ENCODE measurements at places on chromosomes 12 and 14.

DNA sequence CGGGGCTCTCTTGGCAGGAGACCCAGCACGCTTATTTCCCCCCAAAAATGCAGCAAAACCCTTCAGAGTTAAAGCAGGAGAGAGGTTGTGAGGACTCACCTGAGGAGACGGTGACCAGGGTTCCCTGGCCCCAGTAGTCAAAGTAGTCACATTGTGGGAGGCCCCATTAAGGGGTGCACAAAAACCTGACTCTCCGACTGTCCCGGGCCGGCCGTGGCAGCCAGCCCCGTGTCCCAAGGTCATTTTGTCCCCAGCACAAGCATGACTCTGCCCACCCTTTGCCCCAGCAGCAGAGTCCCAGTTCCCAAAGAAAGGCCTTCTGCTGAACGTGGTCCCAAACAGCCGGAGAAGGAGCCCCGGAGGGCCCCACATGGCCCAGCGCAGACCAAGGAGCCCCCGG, 337.7 kb downstream of the TMEM121 start:
- DNase-seq: peak; percentile 1

DNA sequence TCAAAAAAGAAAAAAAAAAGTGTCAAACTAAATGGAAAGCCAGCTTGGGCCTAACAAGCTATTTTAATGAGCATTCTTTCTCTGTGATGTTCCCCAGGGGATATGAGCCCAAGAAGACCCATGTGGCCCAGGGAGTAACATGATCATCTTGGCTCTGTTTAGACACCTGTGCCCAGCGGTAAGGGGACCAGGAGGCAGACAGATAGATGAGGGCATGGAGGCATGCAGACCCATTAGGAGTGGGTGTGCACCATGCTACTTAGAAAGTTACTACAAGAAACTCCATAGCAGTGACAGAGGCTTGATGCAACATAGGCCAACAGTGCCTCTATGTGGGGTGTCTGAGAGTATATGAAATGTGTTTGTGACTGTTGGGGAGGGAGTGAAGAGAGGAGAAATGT, 3.1 kb upstream of the CREBL2 start:
- DNase-seq: peak; percentile 63

GRCh38 chr12:6185961-6186827, 14.0 kb upstream of the CD9 start:
- DNase-seq: no peak

DNA sequence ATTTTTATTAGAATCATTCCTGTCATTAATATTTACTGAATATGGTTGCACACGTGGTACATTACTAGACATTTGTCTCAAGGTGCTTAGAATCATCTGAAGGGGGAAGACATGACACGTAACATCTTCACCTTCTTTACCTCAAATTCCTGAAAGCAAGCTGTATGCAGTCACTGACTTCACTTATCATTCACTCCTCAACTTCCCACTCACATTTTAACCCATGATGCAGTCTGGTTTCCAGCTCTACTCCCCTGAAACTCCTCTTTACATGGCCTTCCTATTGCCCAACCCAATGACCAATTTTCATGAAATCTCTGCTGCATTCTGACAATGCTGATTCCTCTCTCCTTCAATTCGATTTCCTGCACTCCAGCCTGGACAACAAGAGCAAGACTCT, 5.8 kb upstream of the PSMC6 start:
- peak; percentile 25 for DNase-seq

DNA sequence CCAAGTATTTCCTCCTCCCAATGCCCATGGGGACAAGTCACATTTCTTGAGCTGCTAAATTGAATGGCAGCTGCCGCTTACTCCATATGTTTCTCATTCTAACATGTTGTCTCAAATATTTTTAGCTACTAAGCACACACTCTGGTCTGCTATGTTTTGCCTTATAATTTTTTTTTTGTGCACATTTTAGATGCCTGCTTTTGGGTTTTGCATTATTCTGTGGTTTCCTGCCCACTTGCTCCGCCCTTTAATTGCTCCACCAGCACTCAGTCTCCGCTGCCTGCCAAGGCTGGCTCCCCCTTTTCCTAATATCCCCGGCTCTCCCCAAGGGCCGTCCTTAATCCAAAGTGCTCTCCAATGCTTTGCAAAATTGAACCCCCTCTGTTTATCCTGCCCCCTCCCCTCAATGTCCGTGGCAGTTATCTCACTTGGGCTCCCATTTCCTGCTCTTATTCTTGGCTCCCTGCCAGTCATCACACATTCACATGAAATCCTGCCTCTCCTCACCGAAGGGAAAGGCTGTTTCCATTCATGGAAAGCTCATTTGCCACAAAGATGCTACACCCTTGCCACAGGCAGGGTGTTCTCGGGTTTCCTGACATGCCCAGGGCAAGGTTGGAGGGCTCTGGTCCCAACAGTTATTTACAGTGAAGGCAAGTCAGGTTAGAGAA, 79.4 kb downstream of the C12orf75 start:
- no peak for DNase-seq

- DNase-seq: no peak
Measured at GRCh38 chr12:118986050-118986449, 4.7 kb downstream of the SRRM4 start.

- no peak for DNase-seq
Measured at GRCh38 chr14:97776890-97777558, 979.8 kb downstream of the VRK1 start.

DNA sequence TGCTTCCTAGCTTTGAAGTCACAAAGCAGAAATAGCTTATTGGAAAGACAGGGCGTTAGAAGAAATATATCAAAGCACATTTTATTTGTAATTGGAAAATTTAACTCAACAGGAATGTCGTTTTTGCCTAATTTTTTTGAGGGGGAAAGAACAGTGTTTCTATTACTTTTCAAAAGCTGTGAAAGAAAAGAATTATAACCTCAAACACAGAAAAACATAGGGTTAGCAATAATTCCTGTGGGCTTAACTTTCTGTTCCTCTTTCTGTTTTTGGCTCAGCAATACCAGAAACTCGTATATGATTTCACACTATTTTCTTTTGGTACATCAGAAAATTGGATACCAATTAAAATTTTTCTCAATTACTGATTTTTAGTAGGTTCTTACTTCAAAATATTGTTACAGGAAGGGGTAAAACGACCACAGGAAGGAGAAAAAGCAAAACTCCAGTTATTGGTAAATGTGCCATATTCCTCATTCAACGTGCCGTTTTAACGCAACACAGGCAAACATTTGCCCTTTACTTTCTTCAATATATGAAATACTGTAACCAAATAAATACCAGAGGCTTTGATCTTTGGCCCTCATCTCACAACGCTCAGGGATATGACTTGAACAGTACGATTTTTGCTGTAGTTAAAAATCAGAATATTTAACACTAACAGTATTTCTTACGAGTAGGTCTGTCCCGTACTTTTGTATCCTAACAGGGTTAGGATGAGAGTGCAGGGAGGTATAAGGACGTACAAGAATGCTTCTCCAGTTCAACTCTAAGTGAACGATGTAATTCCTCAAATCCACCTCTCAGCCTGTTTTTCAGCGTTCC, 1.3 kb upstream of the RNU6-7 start:
- peak; percentile 43 for DNase-seq

DNA sequence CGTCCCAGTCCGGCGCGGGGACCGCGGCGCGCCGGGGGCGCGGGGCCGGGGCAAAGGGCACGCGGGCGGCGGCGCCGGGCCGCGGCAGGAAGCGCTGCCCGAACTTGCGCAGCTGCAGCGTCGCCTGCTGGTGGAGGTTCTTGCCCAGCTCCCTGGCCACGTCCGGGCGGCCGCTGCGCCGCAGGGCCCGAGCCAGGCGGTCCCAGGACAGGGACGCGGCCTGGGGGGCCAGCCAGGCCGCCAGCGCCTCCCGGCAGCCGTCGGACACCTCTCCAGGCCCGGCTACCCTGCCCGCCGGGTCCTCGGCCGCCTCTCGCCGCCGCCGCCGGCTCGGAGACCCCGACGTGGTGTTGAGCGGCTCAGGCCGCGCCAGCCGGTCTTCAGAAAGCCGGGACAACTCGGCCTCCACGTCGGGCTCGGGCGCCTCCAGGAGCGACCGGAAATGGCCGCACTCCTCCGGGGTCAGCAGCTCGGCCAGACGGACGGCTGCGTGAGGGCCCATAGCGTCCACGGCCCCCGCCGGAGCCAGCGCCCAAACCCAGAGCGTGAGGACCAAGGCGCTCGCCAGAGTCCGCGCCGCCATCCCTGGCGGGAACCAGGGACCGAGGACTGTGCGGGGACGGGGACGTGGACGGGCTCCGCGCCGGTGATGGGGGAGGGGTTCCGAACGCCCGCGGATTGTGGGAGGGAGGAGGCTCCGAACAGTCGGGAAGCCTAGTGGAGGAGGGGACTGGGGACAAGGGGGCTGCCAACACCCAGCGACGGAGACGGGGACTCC, 34.0 kb downstream of the FIGNL2 start:
- DNase-seq: peak; percentile 86

GRCh38 chr12:64733857-64734256, 25.3 kb downstream of the GNS start:
- no peak for DNase-seq

DNA sequence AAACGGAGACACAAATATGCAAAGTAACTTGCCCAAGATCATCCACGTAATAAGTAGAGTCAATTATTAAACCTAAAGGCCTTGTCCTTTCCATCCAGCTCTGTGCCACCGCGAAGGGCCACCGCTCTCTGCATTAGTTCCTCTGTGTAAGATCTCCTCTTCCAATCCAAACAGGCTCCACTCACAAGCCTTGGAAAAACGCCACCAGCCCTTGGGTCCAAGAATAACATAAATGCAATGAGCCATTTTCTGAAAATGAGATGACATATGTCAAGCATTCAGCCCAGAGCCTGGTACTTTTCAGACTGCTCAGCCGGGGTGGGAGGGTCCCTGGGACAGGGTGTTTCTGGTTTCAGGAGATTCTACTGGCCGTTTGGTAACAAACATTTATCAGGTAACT, 30.0 kb downstream of the DGLUCY start:
- no peak for DNase-seq
